ENCODE measurements at places on chromosomes 13 and 19.

DNA sequence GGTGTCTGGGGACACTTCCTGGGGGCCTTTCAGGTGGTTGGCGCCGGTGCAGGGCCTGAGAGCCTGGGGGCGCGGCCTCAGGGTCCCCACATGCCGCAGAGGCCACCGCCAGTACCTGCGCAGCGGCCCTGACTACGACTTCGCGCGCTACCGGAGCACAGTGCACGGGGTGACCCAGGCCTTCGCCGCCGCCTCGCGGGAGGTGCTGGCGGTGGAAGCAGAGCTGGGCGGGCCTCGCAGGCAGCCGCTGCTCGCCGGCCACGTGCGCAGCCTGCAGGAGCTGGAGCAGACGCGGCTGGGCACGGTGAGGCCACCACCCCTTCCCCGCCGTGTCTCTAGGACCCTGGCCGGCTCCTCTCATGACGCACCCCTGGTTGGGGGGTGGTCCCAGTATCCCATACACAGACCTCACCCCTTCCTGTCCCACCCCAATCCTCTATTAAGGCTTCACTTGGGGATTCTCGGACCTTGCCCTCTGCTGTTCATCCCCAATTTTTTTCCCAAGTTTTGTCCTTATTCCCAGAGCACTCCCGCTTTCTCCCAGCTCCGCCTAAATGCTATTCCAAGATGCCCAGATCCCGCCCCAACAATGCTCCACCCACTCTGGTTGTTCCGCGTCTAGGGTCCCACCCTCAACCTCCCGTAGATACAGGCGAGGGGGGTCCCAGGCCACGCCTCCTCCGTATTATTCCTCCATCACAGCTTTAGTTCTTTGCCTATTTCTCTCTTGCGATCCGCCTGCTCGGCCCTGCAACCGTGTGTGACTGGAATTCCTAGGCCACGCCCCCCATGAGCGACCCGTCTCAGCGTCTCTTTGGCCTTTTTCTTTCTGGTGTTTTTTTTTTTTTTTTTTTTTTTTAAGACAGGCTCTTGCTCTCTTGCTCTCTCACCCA, 1.0 kb downstream of the REX1BD start:
- DNase-seq, result peak; percentile 71

DNA sequence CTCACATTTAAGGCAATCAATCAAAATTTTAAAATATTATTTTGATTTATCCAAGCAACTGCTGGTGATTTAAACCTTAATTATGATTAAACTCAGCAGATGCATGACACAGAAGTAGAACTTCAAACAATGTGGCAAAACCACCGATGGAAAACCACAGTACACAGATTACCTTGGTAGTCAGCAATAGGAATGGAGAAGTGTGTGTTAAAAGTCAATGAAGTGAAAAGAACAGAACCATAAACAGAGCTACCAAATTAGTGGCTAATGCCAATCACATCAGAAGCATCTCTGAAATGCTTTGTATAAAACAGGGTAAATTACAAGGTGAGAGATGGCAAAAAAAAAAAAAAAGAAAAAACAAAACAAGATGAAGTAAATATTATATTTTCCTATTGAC, 31.2 kb downstream of the KATNAL1 start:
- DNase-seq, result no peak

DNA sequence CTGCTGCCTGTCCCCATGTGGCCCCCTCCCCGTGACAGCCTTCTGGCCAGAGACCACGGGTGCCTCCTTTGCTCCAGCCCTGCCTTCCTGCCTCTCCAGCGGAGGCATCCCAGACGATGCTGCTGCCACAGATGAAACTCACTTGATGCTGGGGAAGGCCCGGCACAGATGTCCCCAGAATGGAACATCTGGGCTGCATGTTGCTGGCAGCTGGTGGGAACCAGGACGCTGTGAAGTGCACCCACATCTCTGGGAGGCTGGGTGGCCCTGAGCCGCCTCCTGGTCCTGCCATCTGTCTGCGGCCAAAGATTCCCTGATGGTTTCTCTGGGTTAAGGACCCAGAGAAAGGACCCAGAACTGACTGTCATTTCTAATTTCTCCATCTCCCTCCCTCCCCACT, 51.9 kb upstream of the PTPRS start:
- DNase-seq, result no peak

GRCh38 chr19:12984683-12985048, 10.6 kb upstream of the NFIX start:
- no peak for DNase-seq

DNA sequence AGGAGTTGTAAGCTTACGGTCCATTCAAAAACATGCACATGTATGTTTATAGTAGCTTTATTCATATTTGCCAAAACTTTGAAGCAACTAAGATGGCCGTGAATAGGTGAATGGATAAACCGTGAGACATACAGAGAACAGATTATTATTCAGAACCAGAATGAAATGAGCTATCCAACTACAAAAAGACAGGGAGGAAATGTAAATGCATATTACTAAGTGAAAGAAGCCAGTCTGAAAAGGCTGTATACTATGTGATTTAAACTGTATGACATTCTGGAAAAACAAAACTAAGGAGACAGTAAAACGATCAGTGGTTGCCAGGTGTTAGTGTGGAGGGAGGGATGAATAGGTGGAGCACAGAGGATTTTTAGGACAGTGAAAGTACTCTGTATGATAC, 19.9 kb downstream of the NDFIP2 start:
- DNase-seq, result no peak

GRCh38 chr19:56066152-56067023, 54.7 kb downstream of the ZNF787 start:
- DNase-seq, result peak; percentile 73

DNA sequence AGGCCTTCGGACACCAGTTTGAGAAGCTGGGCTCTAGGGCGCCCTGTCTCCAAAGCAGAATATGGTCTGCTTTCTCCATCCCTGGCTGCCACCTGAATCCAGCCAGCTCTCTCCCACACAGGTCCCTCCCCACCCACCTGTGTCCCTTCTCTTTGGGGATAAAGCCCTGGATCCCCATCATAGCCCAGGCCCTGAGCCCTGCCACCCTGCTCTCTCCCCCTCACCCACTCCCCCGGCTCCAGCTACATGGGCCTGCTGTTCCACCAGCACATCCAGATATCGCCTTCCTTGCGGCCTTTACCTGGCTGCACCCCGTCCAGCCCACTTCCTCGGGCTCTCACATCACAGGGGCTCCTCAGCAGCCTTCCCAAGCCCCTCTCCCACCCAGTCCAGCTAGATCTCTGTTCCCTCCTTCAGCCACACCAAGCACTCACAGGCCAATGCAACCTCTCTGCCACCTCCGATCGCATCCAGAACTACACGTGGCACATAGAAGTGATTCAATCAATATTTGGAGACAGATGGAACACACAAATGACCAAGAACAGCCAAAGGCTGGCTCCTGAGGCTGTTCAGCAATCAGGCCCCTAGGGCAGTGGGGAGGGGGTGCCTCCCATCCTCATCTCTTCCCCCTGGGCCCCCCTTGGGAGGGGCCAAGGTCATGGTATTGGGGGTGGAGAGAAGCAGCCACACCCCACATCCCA, 7.6 kb downstream of the AKT2 start:
- DNase-seq, result no peak

DNA sequence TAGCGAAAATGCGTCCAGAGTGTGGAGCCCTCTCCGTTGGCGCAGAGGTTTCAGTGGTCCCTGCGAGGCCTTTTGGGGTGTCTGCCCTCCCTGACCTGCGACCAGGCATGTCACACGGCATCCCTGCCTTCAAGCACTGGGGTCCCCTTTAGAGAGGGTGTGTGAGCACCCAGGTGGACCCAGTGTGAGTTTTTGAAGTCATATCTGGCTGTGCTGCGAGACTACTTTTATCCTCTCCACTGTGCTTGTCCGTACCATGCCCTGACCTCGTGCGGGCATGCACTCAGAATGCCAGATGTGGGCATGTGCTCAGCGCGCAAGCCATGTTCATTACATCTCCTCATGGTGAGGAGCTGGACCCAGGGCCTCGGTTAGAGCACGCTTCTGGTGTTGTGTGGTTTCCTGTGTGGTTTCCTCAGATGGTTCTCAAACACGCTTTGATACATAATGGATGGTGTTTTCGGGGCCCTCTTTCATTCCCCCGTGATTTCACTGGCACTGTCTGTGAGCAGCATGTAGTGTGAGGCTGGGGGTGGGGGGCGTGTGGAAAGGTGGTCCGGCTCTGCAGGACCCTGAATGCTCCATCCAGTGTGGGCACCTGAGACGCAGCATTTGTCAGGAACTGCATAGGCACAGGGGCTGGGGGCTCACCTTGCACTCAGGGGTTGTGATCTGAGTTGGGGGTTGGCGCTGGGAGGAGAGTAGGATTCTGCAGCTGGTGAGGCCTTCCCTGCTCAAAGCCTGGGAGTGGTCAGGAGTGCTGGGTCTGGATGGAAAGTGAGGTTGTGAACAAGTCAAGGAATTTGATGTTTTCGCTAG, 2.3 kb downstream of the TFDP1 start:
- DNase-seq, result peak; percentile 15

DNA sequence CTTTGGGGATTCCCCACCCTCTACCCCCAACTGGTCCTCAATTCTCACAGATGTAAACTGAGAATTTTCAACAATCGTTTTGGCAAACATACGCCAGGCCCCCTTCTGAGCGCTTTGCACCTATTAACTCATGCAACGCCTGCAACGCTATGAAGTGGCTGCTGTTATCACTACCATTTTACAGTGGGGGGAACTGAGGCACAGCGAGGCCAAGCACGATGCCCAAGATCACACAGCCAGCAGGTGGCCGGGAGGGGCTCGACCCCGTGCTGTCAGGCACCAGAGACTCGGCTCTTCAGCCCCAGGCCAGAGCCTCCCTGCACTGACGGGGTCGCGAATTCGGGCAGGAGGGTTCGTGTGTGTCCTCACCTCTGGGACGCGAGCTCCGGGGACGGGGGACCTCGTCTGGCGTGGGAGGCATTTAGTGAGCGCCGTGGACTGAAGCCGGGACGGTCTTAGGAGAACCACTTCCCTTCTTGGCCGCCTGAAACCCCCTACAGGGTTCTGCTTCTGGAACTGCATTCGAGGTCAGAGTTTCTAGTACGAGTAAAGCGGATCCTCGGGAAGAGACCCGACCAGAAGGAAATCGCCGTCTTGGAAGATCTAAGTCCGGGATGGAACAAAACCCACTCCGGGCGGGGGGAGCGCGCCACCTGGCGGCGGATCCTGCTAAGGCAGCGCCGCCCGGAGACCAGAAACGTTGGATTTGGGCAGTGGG, 21.0 kb downstream of the ZNF114 start:
- DNase-seq, result peak; percentile 73

DNA sequence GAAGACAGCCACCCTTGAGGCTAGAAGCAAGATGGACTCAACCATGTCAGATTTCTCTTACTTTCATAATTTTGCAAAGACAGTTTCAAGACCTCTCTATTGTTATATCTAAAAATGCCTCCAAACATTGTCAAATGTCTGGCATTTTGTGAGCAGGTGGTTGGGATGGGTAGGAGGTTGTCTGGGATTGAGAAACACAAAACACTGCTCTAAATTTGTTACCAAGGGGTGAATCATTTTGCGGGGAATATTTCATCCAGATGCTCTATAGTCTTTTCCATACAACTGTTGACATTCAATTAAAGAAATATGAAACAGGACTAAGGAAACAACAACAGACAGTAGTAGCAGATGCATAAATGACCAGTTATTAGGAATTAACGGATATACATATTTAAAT, 208.2 kb downstream of the ITGBL1 start:
- DNase-seq, result no peak

DNA sequence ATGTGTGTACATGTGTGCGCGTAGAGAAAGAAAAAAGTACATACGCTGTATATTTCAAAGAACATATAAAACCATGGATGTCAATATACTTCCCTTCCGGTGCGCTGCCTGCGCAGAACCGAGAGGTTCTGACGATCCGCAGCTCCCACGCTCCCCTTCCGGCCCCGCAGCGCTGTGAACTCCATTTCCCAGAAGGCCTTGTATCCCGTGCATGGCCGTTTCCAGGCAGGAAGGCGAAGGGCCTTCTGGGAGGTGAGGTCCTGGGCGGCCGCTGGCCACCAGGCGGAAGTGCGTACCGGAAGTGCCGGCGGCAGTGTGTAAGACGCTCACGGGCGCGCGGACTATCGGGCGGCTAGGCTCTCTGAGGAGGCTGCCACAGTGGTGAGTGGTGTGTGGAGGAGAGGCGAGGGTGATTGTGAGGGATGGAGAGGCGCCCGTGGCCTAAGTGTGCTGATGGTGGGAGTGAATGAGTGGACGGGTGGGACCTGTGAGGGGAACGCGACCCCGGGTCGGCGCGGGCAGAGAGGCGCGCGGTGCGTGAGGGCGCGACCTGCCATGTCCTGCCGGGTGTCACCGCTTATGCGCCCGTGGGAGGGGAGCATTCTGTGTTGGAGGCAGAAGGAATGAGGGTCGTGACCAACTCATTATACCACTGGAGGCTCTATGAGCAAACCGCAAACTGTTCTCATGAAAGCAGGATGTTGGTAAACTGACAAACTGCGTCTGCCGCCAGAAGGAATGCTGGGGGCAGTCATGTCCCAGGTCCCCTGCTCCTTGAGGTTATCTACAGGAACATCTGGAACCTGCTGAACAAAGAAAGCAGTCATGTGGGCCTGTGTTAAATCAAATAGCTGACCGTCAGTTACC, at the start of gene ERVK3-1:
Gene ERVK3-1, plus strand, starts transcription at position 313 of the 867 bp plus-strand sequence. CDS start 6,792 bp downstream, outside the sequence.
- peak; percentile 95 for DNase-seq

DNA sequence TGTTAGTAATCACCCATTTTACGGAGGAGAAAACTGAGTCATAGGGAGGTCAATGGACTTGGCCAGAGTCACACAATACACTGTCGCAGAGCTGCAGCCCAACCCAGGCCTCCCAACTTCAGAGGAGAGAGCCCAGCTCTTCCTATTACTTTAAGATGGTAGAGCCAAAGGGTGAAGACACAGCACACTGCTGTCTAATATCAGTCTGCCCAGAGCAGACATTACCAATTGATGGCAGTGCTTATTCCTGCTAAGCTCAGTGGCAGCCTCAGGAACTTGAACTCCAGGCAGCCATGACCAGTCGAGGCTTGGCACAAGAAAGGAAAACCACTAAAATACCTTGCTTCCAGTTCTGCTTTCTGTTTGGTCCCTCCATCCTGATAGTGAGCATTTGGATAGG, 18.4 kb downstream of the TMEM150B start:
- no peak for DNase-seq

DNA sequence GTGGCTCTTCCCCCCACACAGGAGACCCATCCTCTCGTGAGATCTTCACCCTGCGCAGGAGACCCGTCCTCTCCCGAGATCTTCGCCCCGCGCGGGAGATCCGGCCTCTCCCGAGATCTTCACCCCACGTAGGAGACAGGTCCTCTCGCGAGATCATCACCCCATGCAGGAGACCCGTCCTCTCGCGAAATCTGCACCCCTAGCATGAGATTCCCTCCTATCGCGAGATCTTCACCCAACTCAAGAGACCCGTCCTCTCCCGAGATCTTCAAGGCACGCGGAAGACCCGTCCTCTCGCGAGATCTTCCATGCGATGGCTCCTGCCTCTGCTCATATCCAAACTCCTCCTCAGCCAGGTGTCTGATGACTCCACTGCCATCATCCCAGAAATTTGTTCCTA, 24.3 kb downstream of the LAIR2 start:
- DNase-seq, result no peak

DNA sequence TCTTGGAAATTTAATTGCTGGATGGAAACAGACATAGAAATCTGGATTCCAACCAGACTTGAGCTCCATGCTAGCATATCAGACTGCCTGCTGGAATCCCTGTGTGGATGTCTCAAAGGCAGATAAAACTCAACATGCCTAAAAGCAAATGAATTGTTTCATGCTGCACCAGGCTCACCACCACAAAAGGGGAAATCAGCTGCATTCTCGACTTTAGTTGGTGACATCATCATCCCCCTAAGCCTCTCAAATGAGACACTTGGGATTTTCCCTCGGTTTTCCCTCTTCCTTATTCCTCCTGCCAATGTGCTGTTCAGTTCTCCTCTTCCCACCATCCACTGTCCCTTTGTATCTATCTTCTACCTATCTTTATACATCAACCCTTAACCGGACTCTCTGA, 134.3 kb downstream of the ZDHHC20 start:
- DNase-seq, result no peak

- DNase-seq, result no peak
Observed at GRCh38 chr13:30851697-30852096, 54.4 kb upstream of the MEDAG start.

All from CD4-positive, alpha-beta T cell treated with Interleukin-6 for 4 hours (primary cell).